Naive thymus-derived CD4-positive, alpha-beta T cell (primary cell): ENCODE measurements at places on chromosomes 6 and 20.

DNA sequence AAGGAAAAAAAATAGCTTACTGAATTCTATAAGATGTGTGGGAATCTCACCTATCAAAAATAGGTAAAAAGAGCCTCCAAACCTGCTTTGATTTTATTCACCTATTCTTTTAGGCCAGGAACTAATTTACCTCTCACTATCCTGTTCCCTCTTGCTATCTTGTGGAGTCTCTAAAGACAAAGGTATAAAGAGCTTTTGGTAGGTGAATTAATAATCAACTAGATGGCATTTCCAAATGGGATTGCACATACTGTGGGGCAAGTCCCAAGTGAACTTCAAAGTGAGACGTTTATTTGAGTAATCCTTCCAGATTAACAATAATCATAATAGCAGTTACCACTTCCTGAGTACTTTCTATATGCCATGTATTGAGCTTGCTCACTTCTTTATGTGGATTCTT lies 2.8 kb downstream of the FAM8A1 start:
- no peak for DNase-seq

GRCh38 chr6:18021166-18021850 lies 33.9 kb upstream of the KIF13A start:
- DNase-seq: no peak

DNA sequence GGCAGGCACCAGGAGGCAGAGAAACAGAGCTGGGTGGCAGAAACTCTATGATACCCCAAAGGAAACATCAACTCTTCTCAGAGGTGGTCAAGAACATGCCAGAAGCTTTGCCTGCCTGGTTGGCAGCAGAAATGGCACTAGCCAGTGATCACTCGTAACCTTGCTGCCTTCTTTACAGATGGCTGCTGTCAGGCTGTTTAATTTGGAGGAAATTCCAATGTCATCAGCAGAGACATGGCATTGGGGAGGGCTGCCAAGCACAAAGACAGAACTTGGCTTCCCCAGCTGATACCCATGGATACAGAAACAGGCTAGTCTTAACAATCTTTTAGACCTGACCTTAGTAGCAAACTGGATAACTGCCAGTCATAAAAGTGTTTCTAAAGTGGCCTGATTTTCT lies 153.6 kb downstream of the GMPR start:
- DNase-seq: no peak

- no peak for DNase-seq
Observed at GRCh38 chr6:12666886-12667285, 49.7 kb upstream of the PHACTR1 start.

- no peak for DNase-seq
Observed at GRCh38 chr6:82208913-82209312, 38.6 kb downstream of the IBTK start.

DNA sequence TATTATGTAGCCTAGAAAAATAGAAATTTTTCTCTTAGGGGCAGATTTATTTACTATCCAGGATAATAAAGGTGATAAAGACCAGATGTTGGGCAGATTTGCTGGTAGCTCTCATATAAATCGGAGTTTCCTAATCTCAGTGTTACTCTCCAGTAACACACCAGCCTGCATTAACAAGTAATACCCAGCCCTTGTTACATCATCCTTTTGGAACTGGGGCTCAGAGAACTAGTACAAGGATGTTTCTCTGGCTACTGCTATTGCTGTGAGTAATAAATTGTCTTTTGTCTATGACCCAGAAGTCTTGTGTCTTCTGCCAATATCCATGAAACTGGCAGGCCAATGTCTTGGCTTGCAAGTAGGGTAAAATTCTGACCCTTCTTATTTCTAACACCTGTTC lies 16.8 kb downstream of the TPD52L1 start:
- no peak for DNase-seq

DNA sequence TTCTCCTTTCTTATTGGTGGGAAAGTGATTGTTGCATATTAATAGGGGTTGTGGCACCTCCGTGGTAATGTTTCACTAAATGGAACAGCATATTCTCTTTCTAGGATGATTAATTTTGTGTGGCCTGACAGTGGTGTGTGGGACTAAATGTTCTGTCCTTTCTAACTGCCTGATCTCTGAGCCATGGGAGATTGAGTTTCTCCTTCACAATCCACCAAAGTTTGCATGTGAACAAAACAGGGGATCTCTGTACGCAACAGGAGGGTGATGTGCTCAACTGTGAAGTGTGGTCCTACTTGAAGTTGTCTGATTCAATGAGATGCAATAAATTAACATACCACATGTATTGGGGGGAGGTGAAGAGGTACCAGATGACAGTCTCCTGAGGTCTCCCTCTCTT lies 19.3 kb downstream of the BCAS1 start:
- no peak for DNase-seq

- no peak for DNase-seq
Observed at GRCh38 chr6:1703091-1703855, 93.6 kb downstream of the FOXC1 start.
